ENCODE measurements at places on chromosomes 7 and 10.
A peak's percentile ranks its signal among the peaks of the same experiment; 100 is the strongest.

- no peak for DNase-seq
Observed at GRCh38 chr10:127356360-127356759, 160.0 kb upstream of the INSYN2A start.

GRCh38 chr7:22338411-22338810 is 18.5 kb downstream of the RAPGEF5 start:
- DNase-seq = no peak

GRCh38 chr7:31186202-31186601 is 134.1 kb downstream of the ADCYAP1R1 start:
- DNase-seq = no peak

DNA sequence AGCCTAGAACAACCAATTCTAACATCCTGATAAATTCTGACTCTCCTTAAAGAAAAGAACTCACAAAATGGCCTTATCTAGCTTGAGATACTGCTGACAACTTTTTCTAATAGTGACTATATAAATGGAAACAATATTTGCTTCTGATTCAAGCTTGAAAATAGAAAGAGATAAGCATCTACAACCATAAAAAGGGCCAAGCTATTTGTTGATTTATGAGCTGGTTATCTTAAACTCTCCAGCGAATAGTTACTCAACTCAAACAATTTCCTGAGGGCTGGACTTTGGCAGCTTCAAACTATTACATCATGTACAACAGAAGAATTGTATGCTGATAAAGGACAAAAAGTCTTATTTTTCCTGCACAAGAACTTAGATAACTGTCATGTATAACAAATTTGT is 4.6 kb downstream of the USP54 start:
- DNase-seq = peak; percentile 62

DNA sequence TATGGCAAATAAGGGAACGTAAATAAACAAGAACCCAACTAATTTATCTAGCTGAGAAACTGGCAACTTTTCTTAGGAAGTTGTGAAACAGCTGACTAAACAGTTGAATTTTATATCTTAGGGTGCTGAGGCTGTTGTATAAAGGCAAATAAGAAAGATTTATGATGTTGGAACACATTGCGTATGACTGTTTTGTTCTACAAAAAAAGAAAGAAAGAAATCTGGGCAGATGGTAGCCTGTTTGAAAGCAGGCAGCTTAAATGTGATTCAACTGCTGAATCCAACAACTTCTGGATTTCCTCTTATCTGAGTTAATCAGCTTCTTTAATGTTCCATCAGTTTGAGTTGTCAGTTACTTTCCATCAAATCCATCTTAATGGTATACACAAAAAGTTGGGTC is 214.5 kb downstream of the SNX13 start:
- no peak for DNase-seq

DNA sequence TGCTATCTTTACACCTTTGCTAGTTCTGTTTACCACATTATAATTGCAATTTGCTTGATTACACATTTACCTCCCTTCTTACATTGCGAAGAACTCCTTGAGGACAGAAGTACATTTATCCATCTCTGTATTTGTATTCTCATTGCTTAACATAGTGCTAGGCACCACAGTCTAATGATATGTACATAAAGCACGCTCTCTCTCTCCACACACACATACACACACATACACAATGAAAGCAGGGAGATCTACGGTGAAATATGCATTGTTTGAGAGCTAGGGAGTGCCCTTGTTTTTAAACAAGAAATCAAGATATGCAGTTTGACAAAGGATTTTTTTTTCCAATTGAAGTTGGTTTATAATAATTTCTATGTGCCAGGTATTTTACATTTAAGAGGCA is 148.7 kb downstream of the BMPER start:
- DNase-seq = no peak

DNA sequence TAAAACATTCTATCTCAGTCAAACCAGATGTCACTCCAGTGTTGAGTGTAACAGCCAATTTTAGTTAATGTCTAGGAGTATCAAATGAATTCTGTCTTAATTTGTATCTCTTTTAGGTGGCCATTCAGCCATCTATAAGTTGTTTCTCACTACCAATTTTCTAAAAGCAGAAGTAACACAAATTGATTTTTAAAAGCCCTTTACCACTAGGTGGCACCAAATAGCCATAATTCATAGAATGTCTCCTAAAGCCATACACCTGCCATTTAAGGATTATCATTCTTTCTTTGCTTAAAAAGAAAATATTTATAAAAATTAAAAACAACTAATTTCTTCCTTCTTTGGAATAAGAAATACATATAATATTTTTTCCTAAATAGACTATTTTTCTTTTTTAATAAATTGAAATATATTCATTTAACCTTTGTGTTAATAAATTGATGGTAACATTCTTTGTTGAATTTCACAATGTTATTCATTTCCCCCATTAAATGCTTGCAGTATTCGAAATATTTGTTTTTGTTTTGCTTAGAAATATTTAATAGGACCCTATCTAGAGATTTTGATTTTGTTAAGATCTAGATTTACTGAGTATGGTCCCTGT is 107.8 kb upstream of the PPP1R3A start:
- DNase-seq = peak; percentile 91

DNA sequence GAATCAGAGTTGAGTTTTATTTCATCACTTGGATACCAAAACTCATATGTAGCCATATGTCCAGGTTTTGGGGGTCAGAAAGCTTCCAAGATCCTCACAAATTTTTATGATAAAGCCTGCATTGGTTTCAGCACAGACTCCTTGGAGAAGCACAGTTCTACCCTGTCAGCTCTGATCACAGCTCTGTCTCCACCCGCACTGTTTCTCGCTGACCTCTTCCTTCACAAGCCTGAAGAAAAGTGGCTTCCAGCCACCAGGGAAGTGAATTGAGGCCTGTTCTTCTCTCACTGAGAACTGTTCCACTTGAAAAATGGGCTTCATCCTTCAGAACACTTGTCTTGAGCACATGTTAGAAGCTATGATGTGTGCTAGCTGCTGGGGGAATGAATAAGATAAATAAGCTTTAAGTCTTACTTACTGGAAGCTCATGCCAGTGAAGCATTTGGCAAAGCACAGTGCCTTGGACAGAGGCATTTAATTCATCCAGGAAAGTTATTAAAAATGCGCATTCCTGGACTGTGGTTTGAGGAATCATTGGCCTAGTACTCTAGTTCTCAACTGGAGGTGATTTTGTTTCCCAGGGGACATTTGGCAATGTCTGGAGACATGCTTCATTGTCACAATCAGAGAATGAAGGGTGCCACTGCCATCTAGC is 133.6 kb downstream of the BMPER start:
- no peak for DNase-seq

DNA sequence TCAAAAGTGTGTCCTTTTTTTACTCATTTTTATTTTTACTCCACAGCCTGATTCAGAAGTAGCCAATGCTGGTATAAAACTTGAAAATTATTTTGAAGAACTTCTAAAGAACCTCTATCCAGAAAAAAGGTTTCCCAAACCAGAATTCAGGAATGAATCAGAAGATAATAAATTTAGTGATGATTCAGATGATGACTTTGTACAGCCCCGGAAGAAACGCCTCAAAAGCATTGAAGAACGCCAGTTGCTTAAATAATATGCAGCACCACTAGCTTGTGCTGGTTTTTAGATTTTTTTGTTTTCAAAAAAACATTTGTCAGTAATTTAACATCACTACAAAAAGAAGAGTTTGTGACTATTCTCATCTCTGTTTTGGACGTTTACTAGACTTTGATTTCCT is 116.5 kb downstream of the SVOPL start:
- no peak for DNase-seq

- no peak for DNase-seq
Observed at GRCh38 chr7:157113607-157114006, 25.1 kb upstream of the UBE3C start.

DNA sequence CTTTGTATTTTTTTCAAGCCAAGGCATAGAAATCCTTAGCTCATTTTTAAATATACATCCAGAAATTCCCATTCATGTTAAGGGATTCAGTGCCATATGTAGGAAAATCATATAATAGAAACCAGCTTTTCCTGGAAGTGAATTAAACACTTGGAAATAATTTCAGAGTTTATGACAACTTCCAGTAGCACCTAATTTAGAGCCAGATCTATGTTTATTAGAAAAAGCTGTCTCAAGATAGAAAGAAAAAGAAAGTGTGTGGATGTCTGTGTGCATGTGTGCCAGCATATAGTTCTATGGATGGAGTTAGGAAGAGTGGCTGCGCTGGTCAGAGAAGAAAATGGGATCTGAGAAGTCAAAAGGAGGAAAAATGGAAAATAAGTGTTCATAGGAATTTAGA is 225.7 kb downstream of the DGKB start:
- no peak for DNase-seq

DNA sequence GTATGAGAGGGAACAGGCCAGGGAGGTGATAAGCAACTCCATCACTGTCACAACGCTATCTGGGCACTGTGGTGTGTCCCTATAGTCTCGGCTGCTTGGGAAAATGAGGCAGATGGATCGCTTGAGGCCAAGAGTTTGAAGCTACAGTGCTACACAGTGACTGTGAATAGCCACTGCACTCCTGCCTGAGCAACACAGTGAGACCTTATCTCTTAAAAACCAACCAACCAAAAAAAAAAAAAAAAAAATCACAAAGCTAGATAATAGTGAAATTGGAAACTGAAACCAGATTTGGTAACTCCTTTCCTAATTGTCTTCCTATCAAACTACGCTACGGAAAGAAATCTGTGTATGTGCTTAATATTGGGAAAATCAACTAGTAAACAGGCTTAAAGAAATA is 14.1 kb downstream of the MICU1 start:
- DNase-seq = peak; percentile 41

- no peak for DNase-seq
Observed at GRCh38 chr10:6601246-6601805, 21.2 kb upstream of the PRKCQ start.

- DNase-seq = no peak
Observed at GRCh38 chr7:113639221-113639620, 279.6 kb downstream of the PPP1R3A start.

DNA sequence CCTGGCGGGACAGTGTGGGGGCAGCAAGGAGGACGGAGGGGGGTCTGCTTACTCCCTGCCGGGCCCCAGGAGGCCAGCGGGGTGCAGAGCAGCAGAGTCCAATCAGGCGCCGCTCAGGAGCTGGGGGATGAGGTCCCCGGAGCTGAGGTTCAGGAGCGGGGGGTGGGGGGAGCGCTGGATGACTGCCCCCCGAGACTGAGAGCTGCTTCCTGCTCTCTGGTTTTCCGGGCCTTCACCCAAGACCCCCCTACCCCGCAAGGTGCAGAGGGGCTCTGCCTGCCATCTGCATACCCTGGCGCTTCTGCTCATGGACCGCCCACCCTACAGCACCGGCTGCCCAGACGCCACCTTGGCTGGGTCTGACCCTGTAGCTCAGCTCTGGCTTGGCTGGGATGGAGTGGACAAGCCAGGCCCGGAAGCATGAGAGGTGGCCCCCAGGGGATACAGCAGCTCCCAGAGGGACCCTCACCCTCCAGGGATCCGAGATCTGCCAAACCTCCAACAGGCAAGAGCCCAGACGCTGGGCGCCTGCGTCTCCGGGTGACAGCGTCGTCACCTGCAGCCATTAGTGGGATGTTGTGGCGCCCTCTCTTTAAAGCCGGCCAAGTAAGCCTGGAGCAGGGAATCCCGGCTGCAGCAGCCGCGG is 930 bp downstream of the KNDC1 start:
- DNase-seq = no peak

DNA sequence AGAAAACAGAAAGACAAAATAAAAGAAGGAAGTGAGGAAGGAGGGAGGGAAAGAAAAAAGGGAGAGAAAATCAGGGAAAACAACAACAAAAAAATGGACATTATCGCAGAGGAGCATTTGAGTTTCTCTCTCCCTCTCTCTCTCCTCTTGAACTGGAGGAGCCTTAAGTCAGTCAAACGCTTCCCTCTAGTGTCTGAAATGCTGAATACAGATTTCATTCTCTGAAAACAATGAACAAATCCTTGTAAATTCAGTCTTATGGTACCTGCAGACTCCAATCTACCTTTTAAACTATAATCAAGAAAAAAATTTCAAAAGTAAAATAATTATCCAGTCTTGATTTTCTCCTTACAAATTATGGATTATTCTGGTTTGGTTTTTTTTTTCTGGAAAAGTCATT is 89.2 kb upstream of the PFKP start:
- DNase-seq = peak; percentile 63

DNA sequence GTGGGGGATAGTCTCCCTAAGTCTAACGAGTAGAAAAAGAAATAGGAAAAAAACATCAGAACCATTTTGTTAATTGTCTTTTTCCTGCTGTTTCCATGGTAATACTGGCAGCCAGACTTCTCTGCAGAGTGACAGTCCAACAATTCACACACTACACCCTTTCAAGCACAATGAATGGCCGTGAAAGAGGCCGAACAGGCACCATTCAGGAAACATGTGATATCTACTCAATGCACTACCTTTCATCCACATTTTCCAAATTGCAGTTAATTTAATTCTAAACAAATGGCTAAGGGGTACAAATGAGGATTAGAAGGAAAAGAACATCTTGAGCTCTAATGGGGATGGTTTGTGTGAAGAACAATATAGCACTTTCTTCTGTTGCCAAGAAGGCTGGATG is 358.5 kb upstream of the ANKRD30A start:
- DNase-seq = no peak

DNA sequence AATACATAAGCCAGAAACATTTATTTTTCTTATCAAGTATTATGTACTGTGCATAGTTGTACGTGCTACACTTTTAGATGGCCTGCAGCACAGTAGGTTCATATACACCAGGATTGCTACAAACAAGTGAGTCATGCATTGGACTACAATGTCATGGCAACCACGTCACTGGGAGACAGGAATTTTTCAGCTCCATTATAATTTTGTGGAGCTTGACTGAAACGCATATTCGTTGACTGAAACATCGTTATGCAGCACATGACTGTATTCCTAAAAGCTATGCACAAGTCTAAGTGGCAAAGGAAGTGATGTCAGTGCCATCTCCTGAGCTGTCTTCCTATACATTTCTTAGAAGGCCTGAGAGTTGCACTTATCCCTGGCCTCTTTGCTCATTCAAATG is 871.8 kb downstream of the IPMK start:
- DNase-seq = no peak

DNA sequence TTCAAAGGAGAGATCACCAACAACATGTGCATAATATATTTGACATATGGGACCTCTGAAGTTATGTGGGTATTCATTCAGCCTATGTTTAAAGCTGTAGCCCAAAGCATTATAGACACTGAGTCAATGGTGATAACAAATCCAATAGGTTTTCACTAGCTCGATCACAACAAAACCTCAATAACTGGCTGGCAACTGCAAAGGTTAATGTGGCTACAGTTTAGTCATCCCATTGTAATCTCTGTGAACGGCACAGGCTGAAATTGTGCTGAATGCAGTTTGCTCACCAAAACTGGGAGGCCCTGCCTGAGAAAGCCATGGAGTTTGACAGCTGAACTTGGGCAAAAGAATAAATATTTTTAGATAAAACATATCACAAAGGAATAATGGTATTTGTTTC is 152.4 kb upstream of the ADO start:
- DNase-seq = no peak

GRCh38 chr7:43195256-43195655 is 82.8 kb downstream of the HECW1 start:
- DNase-seq = no peak

GRCh38 chr10:70698211-70698610 is 25.9 kb downstream of the ADAMTS14 start:
- no peak for DNase-seq

GRCh38 chr7:96674565-96674964 is 35.1 kb downstream of the SEM1 start:
- DNase-seq = no peak
